HuH-7 (cell line): ENCODE measurements at places on chromosomes 3 and 15.
A peak's percentile ranks its signal among the peaks of the same experiment; 100 is the strongest.

DNA sequence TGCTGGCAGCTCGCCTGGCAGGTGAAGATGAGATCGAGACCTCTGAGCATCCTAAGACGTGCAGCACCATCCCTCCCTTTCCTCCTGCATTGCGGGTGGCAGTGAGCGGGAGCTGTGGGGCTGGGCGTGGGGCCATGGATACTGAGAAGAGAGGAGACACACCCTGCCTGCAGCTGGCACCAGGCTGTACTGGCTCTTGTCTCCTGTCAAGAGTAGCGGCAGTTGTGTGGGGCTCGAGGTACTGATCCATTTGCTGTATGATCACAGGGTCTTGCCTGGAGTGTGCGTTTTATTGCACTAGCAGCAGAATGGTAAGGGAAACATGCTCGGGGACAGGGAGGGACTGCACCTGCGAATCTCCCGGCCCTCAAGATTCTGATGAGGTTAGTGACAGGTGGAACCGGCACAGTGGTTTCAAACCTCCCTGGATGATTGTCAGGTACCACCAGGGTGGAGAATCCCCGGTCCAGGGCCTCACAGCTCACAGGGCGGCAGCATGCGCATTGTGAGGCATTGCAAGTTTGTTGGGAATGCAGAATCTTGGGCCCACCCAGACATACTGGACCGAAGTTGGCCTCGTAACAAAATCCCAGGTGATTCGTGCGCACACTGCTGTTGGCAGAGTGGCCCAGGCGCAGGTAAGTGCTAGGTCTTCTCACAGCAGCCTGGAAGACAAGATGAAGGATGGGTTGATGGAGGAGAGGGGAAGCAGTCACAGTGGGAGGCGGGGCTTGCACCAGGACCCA lies 14.1 kb downstream of the SYNM start:
- no peak for DNase-seq

DNA sequence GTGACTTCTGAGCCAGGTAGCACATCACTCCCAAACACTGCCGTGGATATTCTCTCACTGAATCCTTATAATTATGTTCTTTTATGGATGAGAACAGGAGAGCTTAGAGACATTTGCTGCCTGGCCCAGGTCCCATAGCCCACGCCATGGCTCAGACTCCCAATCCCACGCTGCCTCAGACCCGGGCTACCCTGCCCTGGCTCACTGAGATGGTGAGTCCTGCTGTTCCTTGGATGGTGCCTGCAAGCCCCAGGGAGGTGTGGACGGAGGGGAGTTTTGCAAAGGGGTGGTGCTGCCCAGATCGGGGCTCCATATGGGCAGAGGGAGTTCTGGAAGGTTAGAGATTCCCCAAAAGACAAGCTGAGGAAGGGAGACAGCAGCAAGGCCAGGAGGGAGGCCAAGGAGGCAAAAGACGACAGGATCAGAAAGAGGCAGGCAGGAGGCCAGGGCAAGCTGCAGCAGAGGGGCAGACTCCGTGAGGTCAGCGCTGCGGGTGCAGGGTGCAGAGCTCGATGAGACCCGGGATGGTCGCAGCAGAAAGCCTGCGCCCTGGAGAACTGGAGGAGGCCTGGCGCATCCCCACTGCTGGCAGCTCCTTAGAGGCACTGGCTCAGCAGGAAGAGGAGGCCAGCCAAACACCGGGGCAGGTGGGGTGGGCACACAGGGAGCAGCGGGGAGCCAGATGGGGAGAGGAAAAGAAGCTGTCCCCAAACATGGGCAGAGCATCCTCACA lies 95.7 kb upstream of the ALDH1A3 start:
- no peak for DNase-seq

DNA sequence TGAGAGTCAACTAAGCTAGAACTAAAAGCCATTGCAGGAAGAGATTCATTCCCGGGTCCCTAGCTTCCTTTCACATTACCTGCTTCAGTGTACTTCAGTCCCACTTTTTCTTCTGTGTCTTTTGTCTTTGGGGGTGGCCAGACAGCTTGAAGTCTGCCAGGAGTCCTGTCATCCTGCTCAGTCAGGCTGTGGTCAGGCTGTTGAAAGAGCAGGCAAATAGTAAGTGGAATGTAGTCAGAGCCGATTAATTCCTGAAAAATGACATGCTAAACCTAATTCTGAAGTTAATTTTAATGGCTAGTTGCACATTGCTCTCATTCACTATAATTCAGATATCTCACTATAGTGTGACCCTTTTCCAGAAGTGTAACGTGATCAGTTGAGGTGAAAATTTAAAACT lies 129.6 kb downstream of the FMN1 start:
- DNase-seq, result no peak

GRCh38 chr3:113552851-113553250 lies 20.5 kb downstream of the SIDT1 start:
- DNase-seq, result no peak

GRCh38 chr15:69308949-69309348 lies 10.2 kb downstream of the PAQR5 start:
- DNase-seq, result no peak

GRCh38 chr15:101295607-101296161 lies 636 bp upstream of the SNRPA1 start:
- DNase-seq, result no peak

GRCh38 chr15:96670389-96670788 lies 339.9 kb downstream of the NR2F2 start:
- DNase-seq, result no peak

- no peak for DNase-seq
These were observed 109.5 kb downstream of the CGGBP1 start for GRCh38 chr3:87949189-87949878.

- DNase-seq, result no peak
These were observed 10.3 kb downstream of the TIMP4 start for GRCh38 chr3:12148183-12148940.

DNA sequence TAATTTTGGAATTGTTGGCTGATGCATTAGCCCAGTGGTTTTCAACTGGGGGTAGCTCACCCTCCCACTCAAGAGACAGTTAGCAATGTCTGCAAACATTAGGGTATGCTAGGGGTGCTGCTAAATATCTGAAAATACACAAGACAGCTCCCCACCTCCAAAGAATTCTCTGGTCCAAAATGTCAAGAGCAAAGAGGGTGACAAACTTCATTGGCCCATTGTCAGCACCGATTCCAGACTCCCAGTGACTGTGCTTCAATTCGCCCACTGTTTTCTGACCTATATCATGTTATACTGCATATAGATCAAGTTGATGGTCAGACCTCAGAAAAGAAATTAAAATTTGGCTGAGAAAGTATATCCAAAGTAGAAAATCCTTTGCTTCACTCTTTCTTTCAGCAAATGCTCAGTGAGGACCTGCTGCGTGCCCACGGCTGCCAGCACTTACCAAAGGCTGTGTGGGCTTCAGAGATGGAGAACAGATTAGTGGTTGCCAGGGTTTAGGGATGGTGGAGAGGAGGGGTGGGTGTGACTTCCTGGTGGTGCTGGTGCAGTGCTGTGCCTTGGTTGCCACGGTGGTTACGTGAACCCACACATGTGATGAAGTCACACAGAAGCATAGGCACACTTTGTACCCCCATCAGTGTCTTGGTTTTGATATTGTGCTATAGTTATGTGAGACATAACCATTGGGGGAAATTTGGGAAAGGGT lies 204.0 kb downstream of the PLCL2 start:
- no peak for DNase-seq

DNA sequence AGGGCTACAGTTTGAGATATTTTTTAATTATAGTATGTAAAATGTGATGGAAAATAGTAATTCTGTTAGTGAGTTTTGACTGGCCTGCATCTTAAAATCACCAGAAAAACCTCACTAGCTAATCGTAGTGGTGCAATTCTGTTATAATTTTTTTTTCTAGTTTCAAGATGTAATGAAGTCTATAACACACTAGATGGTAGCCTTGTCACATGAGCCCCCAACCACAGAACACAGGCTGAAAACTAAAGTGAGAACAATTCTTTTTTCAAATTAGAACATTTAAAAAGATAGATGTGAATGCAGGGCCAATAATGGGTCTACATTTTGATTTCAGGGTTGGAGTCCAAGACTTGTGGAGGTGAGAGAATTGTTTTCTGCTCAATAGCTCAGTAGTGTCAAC lies 83.3 kb upstream of the KCNH8 start:
- peak; percentile 8 for DNase-seq

- no peak for DNase-seq
These were observed 63.3 kb upstream of the CORO2B start for GRCh38 chr15:68515371-68516095.

- DNase-seq, result no peak
These were observed 317.6 kb downstream of the CHL1 start for GRCh38 chr3:514192-514591.

DNA sequence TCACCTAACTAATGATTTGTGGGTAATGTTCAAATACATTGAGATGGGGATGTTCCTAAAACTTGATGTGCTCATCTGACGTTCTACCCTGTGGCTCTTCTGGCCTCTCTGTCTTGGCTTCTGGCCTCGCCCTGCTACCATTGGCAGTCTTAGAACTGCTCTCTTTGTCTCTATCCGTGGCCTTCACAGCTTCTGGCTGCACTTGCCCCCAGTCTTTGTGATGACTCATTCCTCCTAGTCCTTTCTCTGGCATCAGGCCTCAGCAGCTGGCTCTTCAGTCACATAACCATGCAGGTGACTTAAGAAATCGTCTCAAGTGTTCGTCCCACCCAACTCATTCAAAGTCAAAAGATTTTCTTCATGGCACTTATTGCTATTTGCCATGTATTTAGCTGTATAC lies 188.1 kb downstream of the BBX start:
- DNase-seq, result no peak

DNA sequence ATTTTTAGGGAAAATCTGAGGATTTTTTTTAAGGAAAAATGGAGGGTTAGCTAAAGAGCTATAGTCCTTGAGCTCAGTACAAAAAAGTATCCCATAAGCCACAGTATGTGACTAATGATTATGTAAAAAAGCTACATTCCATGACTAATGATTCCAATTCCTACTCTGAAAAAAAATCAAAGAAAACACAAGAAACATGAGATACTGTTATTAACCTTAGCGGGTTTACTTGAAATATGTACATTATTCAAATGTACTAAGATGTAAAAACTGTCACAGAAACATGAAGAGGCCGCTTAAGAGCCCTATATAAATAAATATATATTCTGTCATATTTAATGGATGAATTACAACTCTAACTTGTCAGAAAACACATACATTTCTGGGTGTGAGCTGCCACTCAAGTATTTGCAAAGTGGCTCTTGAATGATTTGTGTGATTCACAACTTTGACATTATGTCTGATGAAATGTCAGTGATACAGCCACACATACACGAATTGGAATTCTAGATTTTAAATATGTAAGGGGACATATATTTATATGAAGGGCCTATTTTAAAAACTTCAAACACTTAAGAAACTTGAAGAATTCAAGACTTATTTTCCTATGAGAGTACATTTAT lies 518.7 kb upstream of the SUCLG2 start:
- no peak for DNase-seq

GRCh38 chr3:127427666-127428065 lies 139.8 kb upstream of the PRR20G start:
- DNase-seq, result no peak

DNA sequence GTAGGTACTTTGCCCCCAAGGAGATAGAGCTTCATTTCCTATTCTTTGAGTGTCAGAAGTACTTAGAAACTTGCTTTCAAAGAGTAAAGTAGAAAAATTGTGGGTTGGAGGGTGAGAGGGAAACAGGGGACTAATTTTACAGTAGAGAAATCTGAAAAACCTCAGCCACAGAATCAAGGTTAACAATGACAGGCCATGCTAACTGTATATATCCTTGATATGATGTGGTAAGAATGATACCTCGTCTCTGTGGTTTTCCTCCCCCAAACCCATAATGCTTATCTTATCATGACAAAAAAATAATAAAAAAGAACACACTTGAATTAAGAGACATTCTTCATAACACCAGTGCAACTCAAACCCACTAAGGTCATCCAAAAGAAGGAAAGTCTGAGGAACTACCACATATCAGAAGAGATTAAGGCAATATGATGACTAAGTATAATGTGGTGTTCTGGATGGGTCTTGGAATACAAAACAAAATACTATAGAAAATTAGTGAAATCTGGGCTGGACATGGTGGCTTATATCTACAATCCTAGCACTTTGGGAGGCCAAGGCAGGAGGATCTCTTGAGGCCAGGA lies 360.4 kb downstream of the ULK4 start:
- no peak for DNase-seq

- no peak for DNase-seq
These were observed 23.9 kb downstream of the RNF111 start for GRCh38 chr15:59011262-59011952.

GRCh38 chr15:76006136-76006778 lies 6.0 kb downstream of the NRG4 start:
- DNase-seq, result no peak

GRCh38 chr3:51947215-51947900 lies 5.2 kb downstream of the PARP3 start:
- no peak for DNase-seq

GRCh38 chr3:167773584-167773983 lies 38.1 kb downstream of the SERPINI1 start:
- no peak for DNase-seq

DNA sequence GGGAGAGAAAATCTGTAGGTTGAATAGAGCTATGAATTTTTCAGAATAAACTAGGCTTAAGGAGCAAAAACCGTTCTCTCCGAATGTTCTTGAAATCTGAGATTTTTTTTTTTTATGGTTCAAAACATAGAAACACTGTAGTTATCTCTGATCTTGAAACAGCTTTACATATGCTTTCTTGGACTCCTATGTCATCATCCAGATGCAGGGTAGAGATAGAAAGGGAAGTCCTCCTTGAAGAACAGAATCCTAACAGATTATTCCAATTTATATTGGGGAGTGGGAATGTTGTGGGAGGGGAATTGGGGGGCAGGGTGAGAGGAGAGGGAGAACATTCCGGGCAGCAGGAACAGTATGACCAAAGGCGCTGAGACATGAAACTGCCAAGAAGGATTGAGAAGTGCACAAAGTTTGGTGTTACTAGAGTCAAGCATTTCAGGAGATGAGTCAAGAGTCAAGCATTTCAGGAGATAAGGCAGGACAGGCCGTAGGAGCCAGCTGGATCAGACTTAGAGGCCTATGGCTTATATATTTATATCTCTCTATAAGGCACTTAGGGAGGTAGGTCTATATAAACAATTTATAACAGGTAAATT lies 21.9 kb upstream of the ST3GAL6 start:
- no peak for DNase-seq

GRCh38 chr3:60147249-60147950 lies 1097.6 kb upstream of the CFAP20DC start:
- DNase-seq, result no peak

- DNase-seq, result no peak
These were observed 20.0 kb downstream of the TPRA1 start for GRCh38 chr3:127570520-127570919.

GRCh38 chr3:98730886-98731537 lies 32.1 kb upstream of the ST3GAL6 start:
- DNase-seq, result no peak

GRCh38 chr15:75723847-75724660 lies 11.4 kb upstream of the CSPG4 start:
- DNase-seq, result peak; percentile 93

- no peak for DNase-seq
These were observed 2.7 kb upstream of the PCCB start for GRCh38 chr3:136247436-136247835.

DNA sequence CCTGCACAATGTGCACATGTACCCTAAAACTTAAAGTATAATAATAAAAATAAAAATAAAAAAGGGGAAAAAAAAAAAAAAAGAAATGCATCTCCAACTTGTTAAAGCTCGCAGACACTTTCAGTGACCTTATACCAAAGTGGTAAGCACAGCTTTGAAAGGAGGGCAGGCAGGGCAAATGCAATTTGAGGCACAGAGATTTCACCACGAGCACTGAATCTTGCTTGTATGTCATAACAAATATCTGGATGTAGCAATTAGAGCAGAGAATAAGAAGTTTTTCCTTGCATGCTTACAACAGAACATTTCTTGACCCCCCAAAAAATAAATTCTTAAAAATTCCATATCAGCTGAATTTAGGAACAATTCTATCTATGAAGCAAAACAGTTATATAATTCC lies 66.5 kb downstream of the FBN1 start:
- no peak for DNase-seq
